ENCODE measurements at places on chromosomes 3 and 15. TPM values are rescaled to one million over a fixed set of nuclear protein-coding genes. Genes with fewer than 3 reads are reported as not detected.

The HES1 gene
- total RNA-seq: 11.1 TPM

The ECE2 gene
- not detected for total RNA-seq

The CRYBG3 gene
- total RNA-seq: 18.6 TPM

The LMCD1 gene
- total RNA-seq: 49.6 TPM

Data from Right ventricle myocardium superior (tissue), 1 donor.